ENCODE measurements at places on chromosomes 12 and 14.

- no peaks in the 10 kb centered on the region for H3K36me3 ChIP-seq
- H3K4me3 ChIP-seq = no peak overlapping the region
- no peak overlapping the region for H3K27ac ChIP-seq
- no peaks in the 10 kb centered on the region for H3K27me3 ChIP-seq
- DNase-seq = no peak
- peaks cover 19% of the 10 kb centered on the region for H3K4me1 ChIP-seq
Observed at GRCh38 chr12:116261525-116262100, 15.9 kb downstream of the MED13L start.

DNA sequence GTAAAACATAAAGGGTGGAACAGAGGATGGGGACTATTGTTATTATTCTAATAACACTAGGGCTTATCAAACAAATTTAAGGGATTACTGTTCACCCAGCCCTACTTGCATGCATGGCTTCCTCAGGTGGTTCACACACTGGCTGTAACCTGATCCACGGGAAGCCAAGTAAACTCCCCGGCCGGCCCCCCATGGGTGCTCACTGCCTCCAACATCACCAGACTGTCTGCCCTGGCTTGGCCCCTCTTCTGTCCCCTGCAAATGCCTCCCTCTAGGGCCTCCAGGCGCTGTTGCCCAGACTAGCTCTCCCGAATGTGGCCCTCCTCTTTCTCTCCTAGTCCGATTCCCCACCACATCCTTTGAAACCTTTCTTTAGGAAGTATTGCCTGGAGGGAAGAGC, 18.6 kb downstream of the FAIM2 start:
- no peak overlapping the region for H3K4me3 ChIP-seq
- no peak overlapping the region for H3K27ac ChIP-seq
- peaks cover 14% of the 10 kb centered on the region for H3K27me3 ChIP-seq
- H3K4me1 ChIP-seq = no peaks in the 10 kb centered on the region
- DNase-seq = no peak

DNA sequence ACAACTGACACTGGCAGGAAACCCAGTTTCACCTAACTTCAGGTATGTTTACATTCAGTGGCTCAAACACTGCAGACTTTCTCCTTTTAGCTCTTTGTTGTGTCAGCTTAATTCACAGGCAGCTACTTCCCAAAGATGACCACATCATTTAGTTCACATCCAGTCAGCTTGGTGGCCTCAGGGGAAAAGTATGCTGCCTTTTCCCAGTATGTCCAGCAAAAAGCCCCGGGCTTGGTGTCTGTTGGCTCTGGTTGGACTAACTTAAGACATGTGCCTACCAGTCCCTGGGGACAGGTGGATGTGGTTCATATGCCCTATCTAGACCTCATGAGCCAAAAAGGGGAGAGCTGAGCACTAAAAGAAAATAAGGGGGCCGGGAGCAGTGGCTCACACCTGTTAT, 56.4 kb downstream of the GOLGA5 start:
- H3K36me3 ChIP-seq = peaks cover 9% of the 10 kb centered on the region
- DNase-seq = no peak
- no peak overlapping the region for H3K27ac ChIP-seq
- H3K4me3 ChIP-seq = no peak overlapping the region

DNA sequence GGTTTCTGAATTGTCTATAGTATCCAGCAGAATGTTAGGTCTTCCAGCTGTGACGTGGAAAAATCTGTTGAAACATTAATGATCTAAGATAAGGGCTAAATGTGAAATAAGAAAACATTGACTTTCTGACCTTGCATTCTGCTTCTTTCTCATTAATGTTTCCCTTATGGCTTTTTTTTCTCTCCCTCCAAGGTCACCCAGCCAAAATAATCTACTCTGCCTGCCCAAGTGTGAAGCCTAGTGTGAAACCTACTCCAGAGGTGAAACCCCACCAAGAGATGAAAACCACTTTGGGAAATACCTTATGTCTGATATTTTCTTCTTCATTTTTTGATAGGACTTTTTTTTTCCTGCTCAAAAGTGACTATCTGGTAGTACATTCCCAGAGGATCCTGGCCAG, 108.0 kb downstream of the SSPN start:
- no peak overlapping the region for H3K27ac ChIP-seq
- H3K4me3 ChIP-seq = no peak overlapping the region
- peaks cover 10% of the 10 kb centered on the region for H3K27me3 ChIP-seq
- no peak for DNase-seq

GRCh38 chr12:108507971-108508642, 7.0 kb upstream of the FICD start:
- no peak overlapping the region for H3K4me3 ChIP-seq
- H3K27ac ChIP-seq = no peak overlapping the region
- peaks cover 17% of the 10 kb centered on the region for H3K4me1 ChIP-seq
- no peak for DNase-seq

DNA sequence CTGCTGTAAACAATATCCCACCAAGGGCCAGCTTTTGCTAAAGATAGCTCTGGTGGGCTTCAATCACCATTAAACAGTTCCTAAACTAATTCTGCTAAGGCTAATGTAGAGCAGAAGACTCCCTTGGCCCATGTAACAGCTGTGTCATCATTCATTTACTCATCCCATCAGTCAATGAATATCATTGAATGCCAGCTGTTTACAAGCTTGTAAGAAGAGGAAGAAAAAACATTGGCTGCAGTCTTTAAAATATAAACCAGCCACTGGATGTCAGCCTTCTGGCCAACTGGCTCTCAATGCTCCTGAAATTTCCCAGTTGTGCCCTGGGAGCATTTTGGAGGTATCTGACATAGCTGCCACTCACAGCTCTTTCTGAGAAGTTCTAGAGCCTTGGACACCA, 18.0 kb upstream of the MAP3K9 start:
- no peak for DNase-seq
- H3K4me1 ChIP-seq = peaks cover 10% of the 10 kb centered on the region
- no peak overlapping the region for H3K4me3 ChIP-seq
- H3K27ac ChIP-seq = no peak overlapping the region
- peaks cover 20% of the 10 kb centered on the region for H3K27me3 ChIP-seq

DNA sequence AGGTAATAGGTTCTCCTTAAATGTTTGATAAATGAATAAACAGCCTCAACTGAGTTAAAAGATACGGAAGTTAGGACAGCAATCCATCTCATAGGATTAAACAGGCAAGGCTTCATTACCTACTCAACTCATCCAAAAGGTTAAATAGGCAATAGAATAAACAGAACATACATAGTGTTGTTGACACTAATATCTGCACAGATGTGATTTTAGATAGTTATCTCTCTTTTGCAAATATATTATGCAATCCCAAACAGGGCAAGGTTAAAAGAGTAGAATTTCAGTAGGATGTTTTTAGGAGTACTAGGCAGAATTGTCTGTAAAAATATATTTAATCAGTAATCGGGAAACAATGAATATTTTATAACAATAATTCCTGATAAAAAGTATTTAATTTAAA, 276.3 kb downstream of the CPNE8 start:
- DNase-seq = no peak
- H3K27ac ChIP-seq = no peak overlapping the region
- no peak overlapping the region for H3K4me3 ChIP-seq
- no peaks in the 10 kb centered on the region for H3K27me3 ChIP-seq
- H3K4me1 ChIP-seq = no peaks in the 10 kb centered on the region

GRCh38 chr14:72808564-72808963, 85.3 kb downstream of the DPF3 start:
- H3K27ac ChIP-seq = no peak overlapping the region
- no peak for DNase-seq
- H3K4me1 ChIP-seq = peaks cover 36% of the 10 kb centered on the region
- H3K36me3 ChIP-seq = peaks cover 43% of the 10 kb centered on the region
- H3K27me3 ChIP-seq = peaks cover 2% of the 10 kb centered on the region

- H3K4me1 ChIP-seq = no peaks in the 10 kb centered on the region
- no peak overlapping the region for H3K27ac ChIP-seq
- H3K4me3 ChIP-seq = no peak overlapping the region
- DNase-seq = no peak
- H3K36me3 ChIP-seq = no peaks in the 10 kb centered on the region
Observed at GRCh38 chr12:84644908-84645307, 267.7 kb downstream of the SLC6A15 start.

- no peak for DNase-seq
- peaks cover 52% of the 10 kb centered on the region for H3K4me1 ChIP-seq
- H3K4me3 ChIP-seq = no peak overlapping the region
- H3K27me3 ChIP-seq = no peaks in the 10 kb centered on the region
Observed at GRCh38 chr14:61368781-61369453, 47.5 kb downstream of the PRKCH start.
